ENCODE measurements at places on chromosomes 4 and X. TPM values are rescaled to one million over a fixed set of nuclear protein-coding genes. Genes with fewer than 3 reads are reported as not detected.

FGD1 gene
- total RNA-seq: 12.5 TPM

GRCh38 chr4:145740806-145741205 is 60.9 kb downstream of the C4orf51 start:
- DNase-seq: no peak

- DNase-seq: no peak
Measured at GRCh38 chrX:30495468-30495867, 82.1 kb downstream of the TASL start.

DNA sequence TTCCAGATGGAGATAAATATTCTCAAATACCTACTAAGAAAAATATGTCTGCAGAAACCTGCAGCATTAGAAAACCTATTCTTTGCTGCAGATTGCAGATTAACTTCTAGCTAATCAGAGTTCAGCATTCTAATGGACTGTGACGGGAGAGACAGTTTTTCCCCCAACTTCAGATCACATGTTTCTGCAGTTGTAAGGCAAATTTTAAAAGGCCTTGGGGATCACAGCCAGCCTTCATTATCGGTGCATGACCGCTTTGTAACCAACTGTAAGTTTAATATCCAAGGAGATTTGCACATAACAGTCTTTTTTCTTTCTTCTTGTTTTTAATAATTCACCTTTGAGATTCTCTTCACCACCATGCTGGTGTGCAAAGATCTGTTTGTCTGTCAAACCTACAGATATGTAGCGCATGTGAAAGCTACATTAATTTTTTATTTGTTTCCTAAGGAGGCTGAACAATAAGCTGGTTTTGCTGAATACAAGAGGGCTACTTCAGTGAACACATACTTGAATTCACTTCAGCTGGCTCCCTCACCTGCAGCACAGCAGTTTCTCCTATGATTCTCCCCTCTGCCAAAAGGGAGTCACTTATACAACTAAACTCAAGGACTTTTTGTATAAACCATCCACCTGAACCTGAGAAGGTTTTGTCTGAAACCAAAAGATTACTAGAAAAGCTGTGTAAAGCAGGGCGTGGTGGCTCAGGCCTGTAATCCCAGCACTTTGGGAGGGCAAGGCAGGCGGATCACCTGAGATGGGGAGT is 488.5 kb downstream of the RPA4 start:
- no peak for DNase-seq

- peak; percentile 85 for DNase-seq
Measured at GRCh38 chr4:159103384-159103990, 608 bp downstream of the RAPGEF2 start.

MGST2 gene
- 48.7 TPM for total RNA-seq

DNA sequence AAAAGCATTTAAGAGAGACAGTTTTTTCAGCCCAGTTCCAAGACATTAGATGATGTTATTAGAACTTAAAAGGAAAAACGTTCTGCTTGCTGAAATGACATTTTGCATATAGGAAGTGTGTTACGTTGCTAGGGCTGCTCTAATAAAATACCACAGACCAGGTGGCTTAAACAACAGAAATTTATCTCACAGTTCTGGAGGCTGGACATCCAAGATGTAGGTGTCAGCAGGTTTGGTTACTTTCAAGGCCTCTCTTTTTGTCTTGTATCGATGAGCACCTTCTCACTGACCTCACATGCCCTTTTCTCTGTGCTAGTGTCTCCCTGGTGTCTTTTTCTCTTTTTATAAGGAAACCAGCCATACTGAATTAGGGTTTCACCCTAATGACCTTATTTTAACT is 204.7 kb downstream of the PACRGL start:
- DNase-seq: no peak

DNA sequence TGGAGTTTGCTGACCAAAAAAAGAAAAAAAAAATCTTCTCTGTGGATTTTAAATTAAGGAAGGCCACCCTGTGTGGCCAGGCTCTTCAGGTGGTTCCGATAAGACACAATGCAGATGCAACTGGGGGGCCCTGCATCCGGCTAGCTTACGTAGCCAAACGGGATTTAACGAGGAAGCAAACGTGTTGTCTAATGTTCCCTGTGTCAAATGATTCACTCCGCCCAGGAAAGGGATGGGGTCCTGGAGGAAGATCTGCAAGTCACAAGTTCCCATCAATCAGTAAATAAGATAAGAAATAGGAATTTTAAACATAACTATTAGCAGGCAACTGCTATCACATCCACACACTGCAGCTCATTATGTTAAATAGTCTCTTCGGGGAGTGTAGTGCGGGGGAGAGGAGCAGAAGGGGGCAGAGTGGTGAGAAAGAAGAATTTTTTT is 216.4 kb upstream of the GYPA start:
- DNase-seq: no peak

GRCh38 chrX:107429090-107429489 is 20.4 kb upstream of the FRMPD3 start:
- no peak for DNase-seq

DNA sequence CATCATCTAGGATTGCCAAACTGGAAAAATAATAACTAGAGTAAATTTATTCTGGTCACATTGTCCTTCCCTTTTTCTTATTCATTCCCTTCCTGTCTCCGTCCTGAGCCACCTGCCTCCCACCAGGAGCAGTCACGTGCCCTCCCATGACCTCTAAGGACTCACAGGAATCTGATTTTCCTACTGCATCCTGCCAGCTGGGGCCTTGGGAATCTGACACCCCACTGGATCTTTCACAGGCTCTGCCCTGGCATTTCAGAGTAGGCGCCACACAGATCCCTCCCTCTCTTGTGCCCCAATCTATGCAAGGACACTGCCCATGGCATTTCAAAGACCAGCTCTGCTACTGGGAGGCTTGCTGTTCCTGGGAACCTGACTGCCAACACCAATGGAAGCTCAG is 520.5 kb downstream of the PPARGC1A start:
- no peak for DNase-seq

DNA sequence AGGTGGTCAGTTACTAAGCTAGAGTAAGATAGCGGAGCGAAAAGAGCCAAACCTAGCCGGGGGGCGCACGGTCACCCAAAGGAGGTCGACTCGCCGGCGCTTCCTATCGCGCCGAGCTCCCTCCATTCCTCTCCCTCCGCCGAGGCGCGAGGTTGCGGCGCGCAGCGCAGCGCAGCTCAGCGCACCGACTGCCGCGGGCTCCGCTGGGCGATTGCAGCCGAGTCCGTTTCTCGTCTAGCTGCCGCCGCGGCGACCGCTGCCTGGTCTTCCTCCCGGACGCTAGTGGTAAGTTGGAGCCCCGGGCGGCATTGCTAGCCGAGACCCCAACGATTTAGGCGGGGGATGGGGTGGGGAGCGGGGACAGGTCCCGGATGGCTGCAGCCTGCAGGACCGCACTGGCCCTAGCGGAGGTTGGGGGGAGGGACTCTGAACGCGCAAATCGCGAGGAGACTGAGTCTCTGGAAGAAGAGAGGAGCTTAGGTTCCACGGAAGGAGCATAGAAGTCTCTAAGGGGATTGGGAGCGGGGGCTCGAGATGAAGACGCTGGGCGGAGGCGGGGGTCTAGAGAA is 573 bp downstream of the HTR2C start:
- DNase-seq: peak; percentile 46

DNA sequence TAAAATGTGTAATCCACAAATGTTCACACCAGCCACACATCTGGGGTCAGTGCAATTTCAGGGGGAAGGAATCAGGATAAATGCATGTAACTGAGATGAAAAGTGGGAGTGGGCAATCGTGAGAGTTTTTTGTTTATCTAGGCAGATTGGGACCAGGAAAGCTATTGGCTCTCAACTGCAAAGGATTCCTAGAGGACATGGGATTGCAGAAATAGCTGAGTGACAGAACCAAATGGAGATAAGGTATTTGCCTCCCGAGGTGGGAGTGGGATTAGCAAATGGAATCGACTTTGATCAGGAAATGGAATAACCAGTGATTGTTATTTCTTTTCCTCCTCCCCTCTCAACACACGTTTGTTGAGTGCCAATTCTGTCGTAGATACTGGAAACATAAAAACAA is 38.9 kb upstream of the GJB1 start:
- DNase-seq: no peak

GRCh38 chrX:131801911-131802310 is 221.2 kb upstream of the STK26 start:
- DNase-seq: no peak

ZNF630 gene
- 4.4 TPM for total RNA-seq

- DNase-seq: no peak
Measured at GRCh38 chr4:134320048-134320447, 118.5 kb upstream of the PABPC4L start.

DNA sequence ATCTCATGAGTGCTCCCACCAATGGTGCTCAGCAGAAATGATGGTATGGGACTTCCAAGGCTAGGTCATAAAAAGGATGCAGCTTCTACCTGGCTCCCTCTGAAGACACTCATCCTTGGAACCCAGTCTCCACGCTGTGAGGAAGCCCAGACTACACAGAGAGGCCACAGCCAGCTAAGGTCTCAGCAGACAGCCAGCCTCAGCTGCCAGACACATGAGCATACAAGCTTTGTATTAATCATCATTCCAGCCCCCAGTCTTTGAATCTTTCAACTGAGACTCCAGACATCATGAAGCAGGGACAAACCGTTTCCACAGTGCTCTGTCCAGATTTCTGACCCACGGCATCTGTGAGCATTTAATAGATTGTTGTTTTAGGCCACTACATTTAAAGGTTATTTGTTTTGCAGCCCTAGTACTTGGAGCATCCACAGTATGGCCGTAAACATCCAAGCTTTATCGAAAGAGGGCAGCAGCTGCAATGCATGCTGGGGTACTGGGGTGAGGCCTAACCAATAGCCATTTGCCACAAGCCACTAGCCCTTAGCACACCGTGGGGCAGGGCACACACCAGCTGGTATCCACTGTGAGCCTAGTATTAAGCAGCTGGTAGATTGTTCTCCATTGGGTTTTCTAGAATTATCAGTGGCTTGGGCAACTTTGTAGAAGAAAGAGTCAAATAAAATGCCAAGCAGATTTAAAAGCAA is 449.1 kb downstream of the BCOR start:
- DNase-seq: no peak

NMU gene
- total RNA-seq: not detected

GRCh38 chrX:30653415-30654131 is at the start of gene GK:
TSS of gene GK (plus strand) at chrX:30653423. CDS start at chrX:30653538, 115 bp downstream.
- DNase-seq: peak; percentile 58

DNA sequence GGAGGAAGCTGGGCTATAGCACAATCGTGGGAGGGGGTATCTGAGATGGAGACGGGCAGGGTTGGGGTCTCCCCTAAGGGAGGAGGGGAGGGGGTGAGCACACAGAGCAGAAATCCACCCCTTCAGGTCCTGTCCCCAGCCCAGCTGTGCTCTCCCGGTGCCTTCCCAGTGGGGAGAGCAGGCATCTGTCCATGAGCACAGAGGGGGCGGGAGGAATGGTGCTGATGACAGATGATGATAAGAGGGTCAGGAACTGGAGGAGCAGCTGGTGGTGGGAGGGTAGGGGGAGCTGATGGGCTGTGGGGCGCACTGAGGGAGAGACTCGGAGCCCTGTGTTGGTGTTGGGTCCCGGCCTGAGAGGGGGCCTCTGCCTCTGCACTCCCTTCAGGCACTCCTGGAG is 8.6 kb downstream of the ATP2B3 start:
- DNase-seq: no peak

DNA sequence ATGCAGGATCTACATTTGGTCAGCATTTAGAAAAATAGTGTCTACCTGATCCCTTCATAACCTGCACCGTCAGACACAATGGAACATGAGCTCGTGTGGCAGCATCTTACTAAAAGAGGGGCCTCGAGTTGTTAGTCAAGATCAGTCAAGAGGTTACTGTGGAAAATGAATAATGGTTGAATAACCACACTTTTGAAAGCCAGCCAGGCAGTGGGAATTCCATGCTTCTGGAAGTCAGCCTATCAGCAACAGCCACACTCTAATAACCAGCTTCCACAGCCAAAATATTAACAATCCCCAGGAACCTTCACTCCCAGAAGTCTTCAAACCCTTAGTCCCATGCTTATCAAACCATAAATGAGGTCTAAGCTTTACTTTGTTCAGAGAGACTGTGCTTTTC is 234.3 kb downstream of the HS3ST1 start:
- DNase-seq: no peak

NAT8L gene
- total RNA-seq: 0.23 TPM

DNA sequence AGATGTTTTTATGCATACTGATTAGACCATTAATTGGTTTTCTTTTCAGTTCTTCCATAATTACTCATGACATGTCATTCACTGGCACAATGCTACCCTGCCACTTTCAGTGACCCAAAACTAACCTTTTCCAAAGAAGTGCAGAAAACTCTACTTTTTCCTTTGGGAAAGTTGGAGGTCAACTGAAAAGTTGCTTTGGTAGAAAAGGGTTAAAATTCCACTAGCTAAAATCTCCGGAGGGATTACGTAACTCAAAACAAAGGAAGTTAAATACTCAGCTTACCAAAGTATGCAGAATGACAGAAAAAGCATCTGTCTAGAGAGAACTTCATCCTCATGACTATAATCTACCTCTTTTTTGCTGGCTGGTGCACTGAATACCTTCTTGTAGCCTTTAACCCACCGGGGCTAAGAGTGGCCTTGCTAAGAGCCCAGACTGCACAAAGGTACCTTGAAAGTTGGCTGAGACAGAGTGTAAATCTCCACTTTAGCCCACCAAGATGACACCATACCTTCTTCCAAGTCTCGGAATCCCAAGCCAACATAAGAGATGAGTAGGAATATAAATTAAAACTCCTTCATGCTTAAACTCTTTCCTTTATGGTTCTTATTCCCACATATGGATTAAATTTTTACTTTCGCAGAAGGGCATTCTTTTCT is 1099.5 kb upstream of the INTU start:
- DNase-seq: no peak
